Astrocyte (in vitro differentiated cells and primary cell): ENCODE measurements at places on chromosomes 7 and 10.
A peak's percentile ranks its signal among the peaks of the same experiment; 100 is the strongest.

GRCh38 chr7:636396-636795 is 90.1 kb upstream of the DNAAF5 start:
- DNase-seq: no peak

DNA sequence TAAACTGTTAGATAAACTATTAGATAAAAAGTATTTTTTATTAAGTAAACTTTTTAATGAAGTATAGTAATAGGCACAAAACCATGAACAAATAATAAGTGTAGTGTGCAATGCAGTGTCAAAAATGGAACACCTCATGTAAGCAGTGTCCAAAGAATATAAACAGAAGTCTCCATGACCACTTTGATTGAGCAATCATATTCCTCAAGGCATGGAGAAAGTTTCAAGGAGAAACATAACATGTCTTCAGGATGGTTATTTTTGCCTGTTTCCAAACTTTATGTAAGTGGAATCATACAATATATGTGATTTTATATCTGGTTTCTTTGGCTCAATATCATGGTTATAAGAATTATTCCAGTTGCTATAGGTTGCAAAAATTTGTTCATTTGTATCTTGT is 6.1 kb upstream of the RELN start:
- DNase-seq: no peak

- peak; percentile 14 for DNase-seq
These were observed 1331.9 kb downstream of the XPNPEP1 start for GRCh38 chr10:108591417-108591816.

GRCh38 chr10:69468751-69469089 is 17.5 kb downstream of the TSPAN15 start:
- no peak for DNase-seq

DNA sequence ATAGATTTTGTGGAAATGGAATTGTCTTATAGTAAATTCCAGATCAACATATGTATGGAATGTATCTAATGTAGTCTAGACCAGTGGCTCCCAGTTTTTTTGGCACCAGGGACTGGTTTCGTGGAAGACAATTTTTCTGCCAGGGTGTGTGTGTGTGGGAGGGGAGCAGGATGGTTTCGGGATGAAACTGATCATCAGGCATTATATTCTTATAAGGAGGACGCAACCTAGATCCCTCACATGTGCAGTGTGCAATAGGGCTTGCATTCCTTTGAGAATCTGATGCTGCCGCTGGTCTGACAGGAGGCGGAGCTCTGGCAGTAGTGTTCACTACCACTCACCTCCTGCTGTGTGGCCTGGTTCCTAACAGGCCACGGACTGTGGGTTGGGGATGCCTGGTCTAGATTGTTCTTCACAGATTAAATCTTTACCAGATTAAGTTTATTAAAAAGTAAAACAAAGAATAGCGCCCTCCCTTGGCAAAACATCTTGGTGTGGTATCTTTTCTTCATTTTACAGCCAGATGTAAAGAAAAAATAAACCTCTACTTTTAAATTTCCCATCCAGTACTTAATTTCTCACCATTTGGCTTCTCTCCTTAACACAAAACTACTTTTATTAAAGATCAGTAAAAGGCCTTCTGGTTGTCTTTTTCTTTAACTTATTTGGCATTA is 48.4 kb downstream of the SEPTIN7 start:
- peak; percentile 58 for DNase-seq
